ENCODE measurements at places on chromosomes 5 and 9. TPM values are rescaled to one million over a fixed set of nuclear protein-coding genes. Genes with fewer than 3 reads are reported as not detected.

DNA sequence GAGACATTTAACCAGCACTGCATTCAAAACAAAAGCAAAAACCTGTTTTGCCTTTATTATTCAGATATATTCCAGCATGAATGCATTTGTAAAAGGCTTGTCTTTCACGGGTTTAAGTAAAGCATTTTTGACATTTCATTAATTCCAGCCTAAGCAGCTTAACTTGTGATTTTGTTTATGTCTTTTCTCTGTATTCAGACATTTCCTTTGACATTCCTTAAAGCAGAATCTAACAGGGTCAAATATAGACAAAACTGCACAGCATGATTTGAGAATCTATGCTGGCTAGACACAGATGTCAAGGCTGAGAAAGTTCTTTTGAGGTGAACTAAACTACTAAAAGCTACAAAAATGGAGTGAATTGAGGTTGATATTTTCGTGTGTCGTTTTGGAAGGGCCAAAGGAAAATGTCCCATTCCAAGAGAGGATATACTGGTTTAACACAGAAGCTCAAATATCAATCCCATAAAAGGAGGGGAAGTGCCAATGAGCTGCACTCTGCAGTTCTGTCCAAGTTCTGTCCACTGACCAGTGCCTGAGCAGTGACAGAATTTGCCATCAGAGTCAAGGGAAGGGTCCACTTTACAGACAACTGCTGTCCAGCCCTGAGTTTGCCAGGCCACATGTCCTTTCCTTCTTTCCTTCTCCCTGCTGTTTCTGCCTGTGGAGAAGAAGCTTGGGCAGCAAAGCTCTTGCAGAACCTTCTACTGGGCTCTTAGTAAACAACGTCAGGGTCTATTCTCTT is 198.7 kb upstream of the KLF9 start:
- H3K27ac ChIP-seq: peak overlapping the region; percentile 78
- no peak overlapping the region for H3K4me3 ChIP-seq
- no peaks in the 10 kb centered on the region for H3K27me3 ChIP-seq

DNA sequence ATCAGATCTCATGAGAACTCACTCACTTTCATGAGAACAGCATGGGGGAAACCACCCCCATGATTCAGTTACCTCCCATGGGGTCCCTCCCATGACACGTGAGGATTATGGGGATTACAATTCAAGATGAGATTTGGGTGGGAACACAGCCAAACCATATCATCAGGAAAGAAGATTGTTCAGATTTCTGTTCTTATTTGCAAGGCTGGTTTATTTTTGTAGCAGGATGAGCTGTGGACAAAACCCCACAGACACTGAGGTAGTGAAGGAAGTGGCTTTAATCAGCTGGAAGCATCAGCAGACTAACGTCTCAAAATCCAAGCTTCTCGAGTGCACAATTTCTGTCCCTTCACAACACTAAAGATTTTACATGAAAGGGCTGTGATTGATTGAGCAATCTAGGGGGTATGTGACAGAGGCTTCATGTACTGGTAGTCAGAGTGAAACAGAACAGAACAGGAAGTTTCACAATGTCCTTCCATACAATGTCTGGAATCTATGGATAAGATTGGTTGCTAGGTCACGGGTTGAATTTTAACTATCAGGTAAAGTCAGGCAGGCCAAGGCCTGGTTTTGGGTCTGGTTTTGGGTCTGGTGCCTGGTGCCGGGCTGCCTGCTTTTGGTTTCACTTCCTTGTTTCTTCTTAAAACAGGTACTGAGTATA is 91.3 kb upstream of the ZNF366 start:
- DNase-seq: no peak
- no peak overlapping the region for H3K27ac ChIP-seq
- H3K4me3 ChIP-seq: no peak overlapping the region
- H3K36me3 ChIP-seq: no peaks in the 10 kb centered on the region
- H3K4me1 ChIP-seq: peaks cover 19% of the 10 kb centered on the region
- no peaks in the 10 kb centered on the region for H3K27me3 ChIP-seq

- H3K4me1 ChIP-seq: no peaks in the 10 kb centered on the region
- no peaks in the 10 kb centered on the region for H3K27me3 ChIP-seq
- no peak overlapping the region for H3K4me3 ChIP-seq
- DNase-seq: no peak
- H3K27ac ChIP-seq: no peak overlapping the region
Measured at GRCh38 chr5:14115323-14115895, 27.7 kb upstream of the TRIO start.

- peaks cover 50% of the 10 kb centered on the region for H3K4me1 ChIP-seq
- H3K4me3 ChIP-seq: no peak overlapping the region
- no peaks in the 10 kb centered on the region for H3K36me3 ChIP-seq
- H3K27ac ChIP-seq: no peak overlapping the region
Measured at GRCh38 chr5:78633700-78634099, 14.9 kb downstream of the LHFPL2 start.

DNA sequence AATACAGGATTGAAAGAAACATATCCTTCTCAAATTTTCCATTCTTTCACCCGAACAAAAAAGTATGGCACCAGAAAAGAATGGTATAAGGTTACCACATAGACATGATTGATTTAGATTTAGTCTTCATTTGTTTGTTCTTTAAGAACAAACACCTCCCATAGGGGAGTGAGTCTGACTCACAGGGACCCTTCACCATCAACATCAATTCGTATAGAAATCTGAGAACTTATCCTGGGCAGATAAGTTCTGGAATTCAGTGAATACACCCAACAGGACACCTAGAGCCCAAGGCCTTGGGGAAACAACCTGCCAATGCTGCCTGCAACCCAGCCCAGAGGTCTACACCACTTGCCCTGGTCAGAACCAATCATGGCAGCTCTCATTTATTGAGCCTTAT is 46.2 kb downstream of the LHFPL2 start:
- H3K27ac ChIP-seq: no peak overlapping the region
- no peaks in the 10 kb centered on the region for H3K27me3 ChIP-seq
- no peaks in the 10 kb centered on the region for H3K36me3 ChIP-seq
- no peak overlapping the region for H3K4me3 ChIP-seq

DNA sequence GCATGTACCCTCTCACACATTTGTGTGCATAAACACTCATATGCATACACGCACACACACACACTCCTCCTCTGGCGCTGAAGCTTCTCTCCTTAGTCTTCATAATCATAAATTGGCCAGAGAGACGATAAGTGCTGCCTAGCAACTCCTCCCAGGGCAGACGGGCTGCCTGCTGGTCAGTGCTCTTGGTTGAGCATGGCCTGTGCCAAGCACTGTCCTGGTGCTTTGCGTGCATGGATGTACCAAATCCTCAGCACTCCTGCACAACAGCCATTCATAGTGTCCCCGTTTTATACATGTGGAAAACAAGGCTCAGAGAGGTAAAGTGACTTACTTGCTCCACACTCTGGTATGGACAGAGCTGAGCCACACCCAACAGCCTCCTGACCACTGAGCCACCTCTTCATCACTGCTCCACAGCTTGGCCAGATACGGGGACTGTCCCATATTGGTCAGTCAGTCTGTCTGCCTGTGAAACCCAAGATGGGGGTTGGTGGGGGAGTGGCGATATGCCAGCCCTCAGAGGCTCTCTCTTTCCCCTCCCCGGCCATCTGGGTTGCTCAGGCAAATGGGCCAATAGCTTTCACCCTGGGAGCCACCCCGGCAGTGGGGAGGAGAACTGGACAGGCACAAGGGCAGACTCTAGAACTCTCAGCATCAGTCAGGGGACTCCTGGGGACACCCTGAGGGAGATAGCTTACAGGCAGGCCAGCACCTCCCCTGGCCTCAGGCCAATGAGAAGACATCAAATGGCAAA is 64.3 kb upstream of the GARNL3 start:
- no peaks in the 10 kb centered on the region for H3K36me3 ChIP-seq
- H3K27me3 ChIP-seq: no peaks in the 10 kb centered on the region
- no peak for DNase-seq
- peaks cover 17% of the 10 kb centered on the region for H3K4me1 ChIP-seq
- no peak overlapping the region for H3K4me3 ChIP-seq
- no peak overlapping the region for H3K27ac ChIP-seq

- no peak for DNase-seq
- no peaks in the 10 kb centered on the region for H3K36me3 ChIP-seq
- H3K27ac ChIP-seq: no peak overlapping the region
- no peaks in the 10 kb centered on the region for H3K27me3 ChIP-seq
- no peak overlapping the region for H3K4me3 ChIP-seq
Measured at GRCh38 chr5:59517926-59518585, 375.5 kb downstream of the PDE4D start.

DNA sequence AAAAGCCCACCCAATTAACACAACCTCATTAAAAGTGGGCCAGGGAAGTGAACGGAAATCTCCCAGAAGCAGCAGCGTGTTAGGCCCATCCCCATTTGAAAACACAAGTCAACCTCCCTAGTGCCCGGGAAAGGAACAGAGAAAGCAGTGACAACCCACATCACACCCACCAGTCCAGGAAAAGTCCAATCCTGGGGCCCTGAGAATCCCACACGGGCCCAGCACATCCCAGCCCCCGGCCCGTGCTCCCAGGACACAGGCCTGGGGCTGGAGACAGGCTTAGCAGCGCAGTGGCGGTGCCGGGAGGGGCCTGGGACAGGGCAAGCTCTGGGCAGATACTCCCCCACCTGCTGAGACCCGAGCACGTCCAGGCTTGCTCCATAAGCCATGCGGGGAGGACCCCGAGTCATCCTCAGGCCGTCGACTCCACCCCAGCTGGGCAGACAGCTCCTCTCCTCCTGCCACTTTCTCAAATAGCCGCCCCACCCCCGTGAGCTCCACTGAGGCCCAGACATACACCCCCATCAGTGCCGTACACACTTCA is 101.0 kb downstream of the KCNT1 start:
- no peak for DNase-seq
- no peak overlapping the region for H3K4me3 ChIP-seq
- no peaks in the 10 kb centered on the region for H3K36me3 ChIP-seq
- H3K4me1 ChIP-seq: no peaks in the 10 kb centered on the region
- no peaks in the 10 kb centered on the region for H3K27me3 ChIP-seq
- no peak overlapping the region for H3K27ac ChIP-seq

DNA sequence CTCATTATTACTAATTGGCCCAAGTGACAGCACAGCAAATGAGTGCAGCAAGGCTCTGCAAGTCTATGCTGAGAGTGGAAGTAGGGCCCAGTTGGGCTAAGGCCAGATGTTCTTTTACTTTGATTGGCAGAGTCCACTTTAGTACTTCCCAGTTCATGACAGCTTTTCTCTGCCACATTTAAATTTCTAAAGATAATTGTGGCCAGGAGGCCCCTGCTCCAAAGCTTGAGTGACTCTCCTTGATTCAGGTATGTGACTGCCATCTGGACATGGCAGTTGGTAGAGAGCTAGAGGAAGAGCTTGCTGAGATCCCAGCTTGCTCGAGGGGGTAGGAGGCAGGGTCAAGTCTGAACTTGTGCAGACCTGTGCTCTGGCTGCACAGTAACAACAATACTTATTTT is 154.1 kb downstream of the CARTPT start:
- no peak for DNase-seq
- no peaks in the 10 kb centered on the region for H3K4me1 ChIP-seq
- no peak overlapping the region for H3K27ac ChIP-seq
- no peaks in the 10 kb centered on the region for H3K27me3 ChIP-seq

- H3K27ac ChIP-seq: no peak overlapping the region
- DNase-seq: no peak
- H3K27me3 ChIP-seq: no peaks in the 10 kb centered on the region
- no peaks in the 10 kb centered on the region for H3K36me3 ChIP-seq
- peaks cover 4% of the 10 kb centered on the region for H3K4me1 ChIP-seq
Measured at GRCh38 chr5:169706758-169707450, 69.8 kb downstream of the DOCK2 start.

DNA sequence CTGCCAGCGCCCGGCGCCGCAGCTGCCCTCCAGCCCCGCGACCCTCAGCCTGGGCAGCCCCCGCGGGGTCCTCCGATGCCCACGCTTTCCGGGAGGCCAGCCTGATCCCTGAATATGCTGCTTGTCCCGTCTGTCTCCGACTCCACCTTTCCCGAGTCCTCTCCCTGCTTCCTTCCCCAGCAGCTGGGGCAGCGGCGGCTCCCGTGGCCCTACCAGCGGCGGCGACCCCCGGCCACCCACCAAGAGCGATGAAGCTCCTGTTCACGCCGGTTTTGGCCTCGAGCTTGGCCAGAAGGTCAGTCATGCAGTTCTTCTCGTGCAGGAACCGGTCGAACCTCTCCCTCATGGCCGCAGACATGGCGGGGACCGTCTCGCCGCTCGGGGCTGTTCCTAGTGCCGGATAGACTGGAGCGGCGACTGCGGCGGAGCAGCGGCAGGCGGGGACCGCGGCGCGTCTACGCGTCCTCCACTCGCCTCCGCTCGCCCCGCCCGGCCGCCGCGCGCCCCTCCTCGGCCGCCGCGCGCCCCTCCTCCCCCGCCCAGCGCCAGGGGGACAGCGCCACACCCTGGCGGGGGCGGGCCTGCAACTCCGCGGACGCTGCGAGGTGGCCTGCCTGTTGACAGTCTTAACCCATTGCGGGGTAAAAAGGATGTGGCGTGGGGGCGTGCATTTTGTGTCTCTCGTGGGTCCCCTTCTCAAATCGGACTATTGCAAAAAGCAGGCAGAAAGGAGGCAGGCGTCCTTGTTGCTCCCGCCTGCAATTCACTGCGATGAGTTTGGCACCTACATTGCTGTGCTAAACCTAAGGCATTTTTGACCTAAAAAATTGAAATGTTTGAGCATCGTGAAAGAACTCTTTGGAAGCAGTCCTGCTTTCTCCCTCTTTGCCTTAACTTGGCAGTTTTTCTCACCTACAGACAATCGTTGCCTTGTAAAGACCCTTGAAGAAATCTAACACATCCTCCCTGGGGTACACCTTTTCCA is at the start of gene REEP5:
Gene REEP5, minus strand, starts transcription at position 395 of the 985 bp plus-strand sequence. Its CDS starts 37 bp downstream, at position 358.
- no peaks in the 10 kb centered on the region for H3K36me3 ChIP-seq
- peaks cover 4% of the 10 kb centered on the region for H3K4me1 ChIP-seq
- H3K4me3 ChIP-seq: peak within 1 kb of the TSS; percentile 90
- peak; percentile 82 for DNase-seq
- no peaks in the 10 kb centered on the region for H3K27me3 ChIP-seq

DNA sequence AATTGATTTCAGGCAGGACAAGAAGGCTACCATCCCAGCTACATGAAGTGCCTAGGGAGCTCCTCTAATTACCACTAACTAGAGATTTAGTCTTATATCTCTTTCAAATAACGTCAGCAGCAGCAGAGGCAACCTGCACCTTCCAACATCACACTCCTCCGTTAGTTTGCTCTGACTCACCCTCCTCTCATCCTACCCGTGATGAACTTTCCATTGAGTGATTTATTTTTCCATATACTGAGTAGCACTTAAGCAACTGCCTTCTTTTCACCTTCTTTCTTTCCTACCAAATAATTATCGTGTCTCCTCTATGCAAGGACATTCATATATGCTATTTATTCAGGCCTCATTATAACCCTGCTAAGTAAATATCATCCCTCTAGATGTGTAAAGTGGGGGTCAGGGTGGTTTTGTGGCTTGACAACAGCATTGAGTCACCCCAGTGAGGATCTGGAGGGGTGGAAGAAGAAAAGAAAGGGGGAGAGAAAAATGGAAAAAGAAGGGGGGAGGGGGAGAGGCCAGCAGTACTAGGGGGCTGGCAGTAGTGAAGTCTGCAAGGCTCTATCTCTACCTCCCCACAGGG is 64.6 kb upstream of the CAST start:
- H3K4me3 ChIP-seq: no peak overlapping the region
- no peaks in the 10 kb centered on the region for H3K4me1 ChIP-seq
- no peaks in the 10 kb centered on the region for H3K27me3 ChIP-seq
- H3K36me3 ChIP-seq: no peaks in the 10 kb centered on the region
- no peak for DNase-seq

- no peak overlapping the region for H3K4me3 ChIP-seq
- H3K4me1 ChIP-seq: no peaks in the 10 kb centered on the region
- no peaks in the 10 kb centered on the region for H3K36me3 ChIP-seq
- no peak for DNase-seq
Measured at GRCh38 chr9:98280574-98280973, 25.1 kb upstream of the TBC1D2 start.

Gene GNA14
- 4.3 TPM for total RNA-seq

Gene UIMC1
- total RNA-seq: 78.3 TPM

Gene NIPSNAP3A
- total RNA-seq: 28.8 TPM

Gene WNT8A
- total RNA-seq: 1.3 TPM

Gene SHOC1
- total RNA-seq: 36.8 TPM

Gene CBY3
- total RNA-seq: 12.8 TPM
